Suppressor macrophage treated with lipopolysaccharide for 4 hours (primary cell): ENCODE measurements at places on chromosomes 2 and 18.

GRCh38 chr2:97645112-97645694, 659 bp upstream of the COX5B start:
- peak; percentile 51 for DNase-seq

DNA sequence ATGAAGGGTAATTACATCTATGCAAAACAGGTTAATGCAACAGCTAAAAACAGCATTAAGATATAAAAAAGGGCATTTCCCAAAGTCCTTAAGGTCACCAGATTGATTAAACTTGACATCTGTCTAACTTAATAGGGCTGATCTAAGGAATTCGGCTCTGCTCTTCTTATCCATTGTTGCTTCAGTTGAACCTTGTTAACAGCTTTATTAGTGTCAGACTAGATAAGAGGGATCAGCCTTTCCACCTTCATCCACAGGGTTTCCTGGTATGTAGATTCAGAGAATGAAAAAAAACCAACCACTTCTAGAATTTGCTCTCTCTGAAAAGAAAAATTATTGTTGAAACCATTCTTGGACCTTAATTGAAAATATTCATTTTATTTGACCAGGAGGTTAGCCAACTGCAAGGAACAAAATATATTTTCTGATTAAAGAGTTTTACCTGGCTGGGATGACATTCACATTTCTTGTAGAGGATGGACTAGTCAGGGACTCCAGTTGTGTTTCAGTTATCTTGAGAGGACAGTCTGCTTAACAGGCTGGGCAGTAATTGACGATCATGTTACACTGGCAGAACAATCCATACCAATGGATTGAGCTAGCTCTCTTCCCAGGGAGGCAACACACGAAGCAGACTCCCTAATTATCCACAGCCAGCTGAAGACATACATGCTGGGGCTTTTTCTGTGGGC, 357.4 kb upstream of the ACVR2A start:
- DNase-seq, result no peak

DNA sequence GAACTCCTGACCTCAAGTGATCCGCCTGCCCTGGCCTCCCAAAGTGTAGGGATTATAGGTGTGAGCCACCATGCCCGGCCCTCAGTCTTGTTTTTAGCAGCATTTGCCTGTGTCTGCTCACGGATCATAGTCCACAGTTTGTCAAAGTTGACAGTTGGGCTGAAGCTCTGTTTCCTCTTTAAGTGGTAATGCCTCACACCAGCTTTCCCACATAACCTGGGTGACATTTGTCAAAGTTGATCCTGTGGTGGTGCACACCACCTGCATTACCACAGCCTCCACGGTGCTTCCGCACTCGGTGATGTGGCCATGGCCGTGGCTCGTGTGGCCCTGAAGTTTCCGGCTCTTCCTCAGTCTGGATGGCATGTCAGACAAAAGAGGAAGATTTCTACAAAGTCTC, 27.1 kb downstream of the RAB31 start:
- DNase-seq, result no peak

DNA sequence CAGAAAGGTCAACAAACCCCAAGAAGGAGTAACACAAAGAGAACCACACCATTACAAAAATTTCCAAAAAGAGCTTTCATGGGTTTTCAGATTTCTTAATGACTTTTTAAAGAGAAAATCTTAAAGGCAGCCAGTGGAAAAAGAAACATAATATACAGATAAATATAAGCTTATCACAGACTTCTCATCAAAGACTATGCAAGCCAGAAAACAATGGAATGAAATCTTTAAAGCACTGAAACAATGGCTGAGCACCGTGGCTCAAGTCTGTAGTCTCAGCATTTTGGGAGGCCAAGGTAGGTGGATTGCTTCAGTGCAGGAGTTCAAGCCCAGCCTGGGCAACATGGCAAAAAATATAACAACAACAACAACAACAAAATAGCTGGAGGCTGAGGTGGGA, 237.4 kb downstream of the CYP26B1 start:
- DNase-seq, result no peak

DNA sequence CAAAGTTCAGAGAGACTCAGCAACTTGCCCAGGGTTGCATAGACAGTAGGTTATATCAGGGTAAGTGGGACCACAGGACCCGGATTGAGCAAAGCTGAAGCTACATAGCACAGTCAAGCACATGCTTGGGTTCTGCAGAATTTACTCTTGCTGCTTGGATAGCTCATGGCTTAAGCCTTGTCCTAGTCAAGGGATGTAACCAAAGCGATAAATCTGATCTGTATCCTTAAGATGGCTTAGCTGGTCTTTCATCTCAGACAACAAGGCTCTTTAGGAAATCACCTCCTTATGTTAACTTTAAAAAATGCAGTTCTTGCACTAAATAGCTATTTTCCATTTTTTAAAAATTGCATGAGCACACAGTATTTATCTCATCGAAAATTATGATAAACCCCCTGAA, 158.5 kb downstream of the LPIN1 start:
- no peak for DNase-seq

GRCh38 chr2:20672201-20672951, 5.4 kb downstream of the GDF7 start:
- no peak for DNase-seq

GRCh38 chr2:150620855-150621254, 133.4 kb upstream of the RND3 start:
- no peak for DNase-seq

- DNase-seq, result no peak
Observed at GRCh38 chr2:135494917-135495316, 36.1 kb downstream of the ZRANB3 start.

DNA sequence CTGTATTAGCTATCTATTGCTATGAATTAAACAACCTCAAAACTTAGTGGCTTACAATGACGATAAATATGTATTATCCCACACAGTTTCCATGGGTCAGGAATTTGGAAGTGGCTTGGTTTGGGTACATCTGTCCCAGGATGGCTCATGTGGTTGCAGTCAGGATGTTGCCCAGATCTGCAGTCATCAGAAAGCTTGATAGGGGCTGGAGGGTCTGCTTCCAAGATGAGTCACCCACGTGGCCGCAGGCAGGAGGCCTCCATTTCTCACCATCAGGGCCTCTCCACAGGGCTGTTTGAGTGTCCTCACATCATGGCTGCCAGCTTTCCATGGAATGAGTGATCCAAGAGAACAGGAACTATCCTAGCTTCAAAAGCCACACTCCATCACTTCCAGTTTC, 46.4 kb downstream of the CHRNA1 start:
- DNase-seq, result no peak

GRCh38 chr2:9463698-9464034, 10.7 kb upstream of the IAH1 start:
- peak; percentile 45 for DNase-seq

DNA sequence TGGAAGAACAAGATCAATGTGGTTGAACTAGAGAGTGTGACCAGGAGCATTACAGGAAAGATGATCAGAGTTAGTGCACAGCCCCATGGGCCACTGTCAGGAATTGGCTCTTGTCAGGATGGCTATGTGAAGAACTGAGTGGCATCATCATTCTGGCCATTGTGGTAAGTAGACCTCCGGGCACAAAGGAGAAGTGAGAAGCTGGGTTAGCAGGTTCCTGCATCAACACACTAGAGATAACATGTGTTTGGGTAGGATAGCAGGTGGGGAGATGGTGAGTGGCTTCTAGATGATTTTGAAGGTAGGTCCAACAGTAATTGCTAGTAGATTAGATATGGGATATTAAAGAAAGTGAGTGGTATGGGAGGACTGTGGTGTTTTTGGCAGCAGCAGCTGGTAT, 408.2 kb downstream of the TSN start:
- no peak for DNase-seq

- no peak for DNase-seq
Observed at GRCh38 chr2:220795705-220796104, 776.4 kb downstream of the EPHA4 start.

DNA sequence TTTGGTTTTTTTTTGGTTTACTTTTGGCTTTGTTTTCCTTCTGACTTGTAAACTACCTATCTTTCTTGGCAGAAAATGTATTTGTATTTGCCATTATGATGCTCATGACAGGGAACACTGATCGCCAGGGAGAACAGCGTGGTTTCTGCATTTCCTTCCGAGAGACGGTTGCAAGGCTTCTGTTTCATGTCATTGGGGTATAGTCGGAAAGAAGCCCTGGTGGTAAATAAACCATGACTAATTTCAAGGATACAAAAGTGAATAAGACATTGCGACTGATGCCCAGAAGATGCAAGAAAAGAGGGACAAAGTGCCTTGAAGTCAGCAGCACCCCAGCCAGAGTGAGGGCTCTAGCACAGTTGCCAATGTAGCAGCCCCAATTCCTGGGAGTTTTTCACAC, 4.2 kb upstream of the CAPN14 start:
- no peak for DNase-seq

- no peak for DNase-seq
Observed at GRCh38 chr2:78127424-78127823, 605.2 kb upstream of the LRRTM4 start.

DNA sequence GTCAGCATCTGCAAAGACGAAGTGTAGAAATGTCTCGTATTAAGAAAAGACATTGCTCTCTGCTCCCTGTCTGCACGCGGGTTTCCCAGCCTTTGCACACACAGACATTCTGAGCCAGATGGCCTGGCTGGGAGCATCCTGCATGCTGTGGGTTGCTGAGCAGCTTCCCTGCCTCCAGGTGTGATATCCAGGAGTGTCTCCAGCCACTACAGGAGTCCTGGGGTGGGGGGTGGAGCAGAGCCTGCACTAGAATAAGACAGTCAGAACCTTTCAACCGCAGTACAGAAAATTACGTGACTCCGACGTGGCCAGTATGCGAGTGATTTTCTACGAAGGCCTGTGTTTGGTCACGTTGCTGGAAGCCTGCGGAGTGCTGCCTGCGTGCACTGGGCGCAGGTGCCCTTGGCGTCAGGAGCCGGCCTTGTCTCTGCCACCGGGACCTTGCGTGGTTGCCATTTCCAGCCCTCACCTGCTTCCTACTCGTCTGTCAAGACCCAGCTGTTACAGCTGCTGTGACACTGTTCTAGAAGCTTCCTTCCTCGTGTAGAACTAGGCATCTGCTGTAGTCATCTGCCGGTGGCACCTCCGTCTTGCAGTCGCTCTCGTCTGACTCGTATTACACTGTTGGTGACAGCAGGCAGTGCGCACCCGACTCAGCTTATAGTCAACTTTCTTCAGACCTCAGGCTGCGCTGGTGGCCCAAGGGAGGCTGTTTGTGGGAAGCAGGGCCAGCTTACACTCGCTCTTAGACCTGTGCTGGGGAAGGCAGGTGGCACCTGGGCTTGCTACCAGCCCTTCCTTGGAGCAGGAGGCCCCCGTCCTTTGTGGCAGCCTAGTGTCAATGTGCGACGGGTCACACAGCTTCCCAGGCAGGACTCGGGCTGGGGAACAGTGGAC, 11.2 kb downstream of the CTDP1 start:
- DNase-seq, result no peak

GRCh38 chr2:131580187-131580586, 52.5 kb downstream of the CCDC74A start:
- DNase-seq, result no peak

- peak; percentile 51 for DNase-seq
Observed at GRCh38 chr2:65436824-65437221, 4.4 kb upstream of the SPRED2 start.

DNA sequence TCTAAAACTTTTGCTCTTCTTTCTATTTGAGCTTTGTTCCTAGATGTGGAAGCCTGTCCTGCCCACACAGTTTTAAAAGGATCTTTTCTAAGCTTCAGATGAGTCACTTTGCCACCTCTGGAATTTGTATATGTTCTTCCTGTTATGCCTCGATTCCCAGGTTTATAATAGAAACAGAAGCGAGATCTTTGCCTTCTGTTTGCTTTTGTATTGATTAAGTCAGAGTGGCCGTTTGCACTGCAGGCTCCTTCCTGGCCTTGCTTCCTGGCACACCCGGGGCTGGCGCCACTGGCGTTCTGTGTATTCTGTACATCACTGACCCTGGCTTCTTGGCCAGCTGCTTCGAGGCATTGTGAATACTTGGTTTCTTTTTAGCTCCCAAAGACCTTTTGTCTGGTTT, 91.8 kb downstream of the MTCL1 start:
- DNase-seq, result no peak

GRCh38 chr18:34050661-34051060, 174.1 kb downstream of the NOL4 start:
- no peak for DNase-seq

GRCh38 chr2:202643012-202643858, 8.5 kb downstream of the FAM117B start:
- DNase-seq, result no peak

GRCh38 chr2:118290411-118291250, 202.4 kb downstream of the INSIG2 start:
- no peak for DNase-seq

DNA sequence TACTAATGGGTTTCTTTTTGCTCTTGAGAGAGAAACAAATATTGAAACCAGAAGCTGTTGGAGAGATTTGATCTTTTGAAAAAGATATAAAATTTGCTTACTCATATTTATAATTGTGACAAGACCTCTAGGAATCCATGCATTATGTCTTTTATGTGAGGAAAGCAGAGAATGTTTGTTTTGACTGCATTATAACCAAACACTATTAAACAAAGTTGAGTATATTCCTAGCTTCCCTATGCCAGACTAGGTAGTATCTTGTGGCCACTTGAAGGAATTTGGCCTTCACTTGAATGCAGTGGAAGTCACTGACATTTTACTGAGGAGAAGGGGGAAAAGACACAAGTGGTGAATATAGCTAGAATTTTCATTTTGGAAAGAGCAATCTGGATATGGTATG, 521.8 kb upstream of the ZEB2 start:
- DNase-seq, result no peak

GRCh38 chr2:143893371-143893770, 626.5 kb downstream of the ZEB2 start:
- DNase-seq, result no peak

GRCh38 chr2:98374286-98374685, 28.0 kb downstream of the CNGA3 start:
- no peak for DNase-seq

DNA sequence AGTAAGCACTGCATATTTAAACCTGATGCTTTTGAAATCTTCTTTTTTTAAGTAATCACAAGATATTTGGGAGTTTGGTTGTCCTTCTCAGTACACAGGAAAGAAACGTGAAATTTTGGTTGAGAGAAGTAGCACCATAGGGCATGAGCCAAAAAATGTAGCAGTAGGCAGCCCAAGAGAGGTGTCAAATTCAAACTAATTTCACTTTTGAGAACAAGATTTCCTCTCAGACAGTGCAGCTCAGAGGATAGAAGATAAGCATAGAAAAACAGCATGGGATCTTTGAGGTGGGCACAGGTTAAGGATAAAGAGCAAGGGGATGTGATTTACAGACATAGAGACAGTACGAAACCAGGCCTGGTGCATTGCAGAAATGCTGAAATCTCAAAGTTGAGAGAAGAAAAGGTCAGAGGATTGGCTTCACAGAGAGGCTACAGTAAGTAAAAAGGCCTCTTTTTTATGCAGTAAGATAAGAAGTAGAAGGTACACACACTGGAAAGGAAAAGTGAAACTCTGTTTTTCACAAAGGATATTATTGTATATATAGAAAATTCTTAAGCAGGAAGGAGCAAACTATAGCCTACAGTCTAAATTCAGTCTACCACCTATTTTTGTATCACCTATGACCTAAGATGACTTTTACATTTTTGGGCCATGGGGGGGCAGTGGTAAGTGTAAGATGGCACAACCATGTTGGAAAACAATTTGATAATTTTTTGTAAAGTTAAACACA, 89.8 kb downstream of the PKP4 start:
- no peak for DNase-seq
